ENCODE measurements at places on chromosomes 5 and 9. TPM values are rescaled to one million over a fixed set of nuclear protein-coding genes. Genes with fewer than 3 reads are reported as not detected.

- DNase-seq = no peak
Measured at GRCh38 chr5:177552839-177553455, 1.4 kb downstream of the FAM193B start.

- DNase-seq = no peak
Measured at GRCh38 chr9:68505681-68506409, 34.8 kb downstream of the TMEM252 start.

The PCDHGA12 gene
- total RNA-seq = not detected

- DNase-seq = no peak
Measured at GRCh38 chr9:71897577-71897976, 13.4 kb downstream of the ABHD17B start.

- no peak for DNase-seq
Measured at GRCh38 chr5:180435594-180435993, 58.6 kb upstream of the CNOT6 start.

GRCh38 chr5:165029099-165029870, 1523.9 kb downstream of the MAT2B start:
- DNase-seq = no peak

The ASPN gene
- not detected for total RNA-seq

The QRFP gene
- total RNA-seq = not detected

All from G401 (cell line).